ENCODE measurements at places on chromosomes 3 and 15.

GRCh38 chr15:91426412-91426811, 326.4 kb downstream of the SV2B start:
- DNase-seq, result peak; percentile 78

GRCh38 chr3:127768346-127769008, 53.8 kb downstream of the MGLL start:
- DNase-seq, result peak; percentile 98

DNA sequence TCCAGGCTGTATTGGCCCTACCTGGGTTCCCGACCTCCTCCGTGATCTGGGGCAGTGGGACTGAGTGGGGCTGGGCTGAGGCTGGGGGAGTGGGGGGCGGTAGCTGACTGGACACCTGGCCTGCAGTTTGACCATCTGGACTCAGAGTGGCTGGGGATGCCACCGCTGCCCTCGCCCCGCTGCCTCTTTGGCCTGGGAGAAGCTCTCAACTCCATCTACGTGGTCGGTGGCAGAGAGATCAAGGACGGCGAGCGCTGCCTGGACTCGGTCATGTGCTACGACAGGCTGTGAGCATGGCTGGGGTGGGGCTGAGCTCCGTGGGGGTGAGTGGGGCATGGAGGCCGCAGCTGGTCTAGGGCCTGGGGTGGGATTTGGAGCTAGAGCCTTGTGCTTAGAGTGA, 2.7 kb downstream of the KLHL40 start:
- no peak for DNase-seq

- no peak for DNase-seq
These were observed 13.7 kb downstream of the SPCS1 start for GRCh38 chr3:52719618-52720017.

GRCh38 chr3:151047636-151048035, 37.8 kb upstream of the MED12L start:
- peak; percentile 83 for DNase-seq

- DNase-seq, result no peak
These were observed 243.2 kb downstream of the NEK10 start for GRCh38 chr3:27125821-27126501.

DNA sequence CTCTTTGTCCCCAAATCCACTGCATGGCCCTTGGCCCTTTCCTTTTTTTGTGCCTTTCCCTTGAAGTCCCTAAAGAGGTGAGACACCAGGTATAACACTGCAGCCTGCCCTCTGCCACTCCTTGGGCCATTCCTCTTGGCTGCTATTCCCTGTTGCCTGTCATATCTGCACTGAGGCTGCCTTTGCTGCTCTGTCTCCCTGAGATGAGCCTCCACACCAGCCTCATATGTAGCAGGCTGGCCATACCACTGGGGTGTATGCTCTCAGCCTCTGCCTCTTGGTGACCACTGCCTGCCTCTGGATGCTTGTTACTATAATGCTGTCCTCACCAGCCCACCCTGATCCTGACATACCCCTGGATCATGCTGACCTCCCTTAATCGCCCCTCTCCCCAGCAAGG, 252.0 kb downstream of the CLSTN2 start:
- DNase-seq, result no peak

GRCh38 chr3:41450416-41451231, 251.3 kb downstream of the CTNNB1 start:
- no peak for DNase-seq

DNA sequence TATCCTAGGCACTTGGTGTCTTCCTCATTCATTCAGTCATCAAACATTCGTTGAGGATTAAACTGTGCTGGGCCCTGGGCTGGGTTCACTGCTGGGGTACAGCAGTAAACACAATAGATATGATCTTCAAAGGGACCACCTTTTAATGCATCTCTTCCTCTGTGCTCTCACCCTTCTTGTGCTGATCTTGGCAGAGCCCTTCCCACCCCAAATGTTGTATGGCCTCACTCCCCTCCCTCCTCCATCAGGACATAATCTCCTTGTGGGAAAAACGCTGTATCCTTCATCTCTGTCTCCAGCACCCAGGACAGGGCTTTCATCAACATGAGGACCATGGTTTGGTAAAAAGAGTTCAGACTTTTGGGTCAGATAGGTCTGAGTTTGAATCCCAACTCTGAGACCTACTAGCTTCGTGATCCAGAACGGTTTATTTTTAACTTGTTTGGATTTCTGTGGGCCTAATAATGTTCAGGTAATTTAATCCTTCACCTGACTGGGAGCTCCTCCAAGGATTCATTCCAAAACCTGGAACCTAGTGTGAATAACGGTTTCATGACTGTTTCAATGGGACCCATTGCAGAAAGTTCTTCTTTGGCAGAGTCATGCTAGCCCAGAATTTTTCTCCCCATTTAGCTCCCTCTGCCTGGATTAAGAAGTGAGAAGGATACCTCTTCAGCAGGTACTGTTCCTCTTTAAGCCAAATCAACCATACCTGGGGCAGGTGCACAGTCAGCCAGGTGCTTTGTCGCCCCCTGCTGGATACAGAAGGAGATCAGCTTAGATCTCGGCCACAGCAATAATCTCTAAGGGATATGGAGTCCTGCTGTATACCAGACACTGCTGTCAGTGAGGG, 5.2 kb upstream of the WNT7A start:
- no peak for DNase-seq
